ENCODE measurements at places on chromosomes 5 and 9. TPM values are rescaled to one million over a fixed set of nuclear protein-coding genes. Genes with fewer than 3 reads are reported as not detected.

GRCh38 chr5:138912093-138912492, 37.0 kb upstream of the LRRTM2 start:
- DNase-seq: no peak

GRCh38 chr5:31113666-31114350, 79.7 kb upstream of the CDH6 start:
- no peak for DNase-seq

GRCh38 chr9:98241357-98242300, 13.8 kb downstream of the TBC1D2 start:
- no peak for DNase-seq

DNA sequence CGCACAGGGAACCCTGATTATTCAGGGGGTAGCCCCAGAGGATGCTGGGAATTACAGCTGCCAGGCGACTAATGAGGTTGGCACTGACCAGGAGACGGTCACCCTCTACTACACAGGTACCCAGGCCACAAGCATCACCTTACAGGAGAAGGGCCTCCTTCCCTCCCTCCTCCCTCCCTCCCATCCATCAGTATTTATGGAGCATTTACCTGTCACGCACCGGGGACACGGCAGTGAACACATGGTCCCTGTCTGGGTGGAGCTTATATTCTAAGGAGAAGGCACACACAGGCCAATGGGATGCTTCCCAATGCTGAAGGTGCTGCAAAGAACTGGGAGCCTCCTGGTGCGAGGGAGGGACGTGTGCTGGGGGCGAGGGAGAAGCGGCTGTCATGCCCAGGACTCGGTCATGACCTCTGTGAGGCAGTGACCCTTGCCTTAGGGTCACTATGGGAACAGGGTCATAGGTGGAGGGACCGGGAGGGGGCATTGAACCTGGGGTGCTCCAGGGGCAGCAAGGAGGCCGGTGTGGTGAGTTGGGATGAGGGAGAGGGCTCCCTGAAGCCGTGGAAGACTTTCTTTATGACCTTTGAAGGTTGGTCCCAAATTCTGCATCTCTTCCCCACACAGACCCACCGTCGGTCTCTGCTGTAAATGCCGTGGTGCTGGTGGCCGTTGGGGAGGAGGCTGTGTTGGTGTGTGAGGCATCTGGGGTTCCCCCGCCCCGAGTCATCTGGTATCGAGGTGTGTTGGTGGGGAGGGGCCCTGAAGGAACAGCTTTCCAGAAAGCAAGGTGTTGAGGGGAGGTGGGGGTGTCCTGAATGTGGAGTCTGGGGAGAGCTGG, 41.5 kb downstream of the HMCN2 start:
- DNase-seq: no peak

Gene PCDHGC5
- 0.53 TPM for total RNA-seq

Gene LHX2
- not detected for total RNA-seq

Gene UBE2QL1
- not detected for total RNA-seq

Gene MELK
- 28.6 TPM for total RNA-seq

Gene ARID3C
- 0.13 TPM for total RNA-seq
